ENCODE measurements at places on chromosomes 5 and 9. TPM values are rescaled to one million over a fixed set of nuclear protein-coding genes. Genes with fewer than 3 reads are reported as not detected.

Gene ABLIM3
- total RNA-seq: 1.6 TPM

Gene FBXL7
- total RNA-seq: 2.1 TPM

Gene EIF4E1B
- total RNA-seq: not detected

Gene ZBTB26
- 7.1 TPM for total RNA-seq

Gene TAL2
- total RNA-seq: not detected

Gene OR1L6
- not detected for total RNA-seq

Gene NTRK2
- 1.2 TPM for total RNA-seq

Gene MED27
- 6.3 TPM for total RNA-seq

Gene PCDHGB2
- 1.4 TPM for total RNA-seq

Gene EIF4EBP3
- total RNA-seq: not detected

Gene PCDHB9
- 0.18 TPM for total RNA-seq

Gene HMMR
- total RNA-seq: 1.1 TPM

Gene TMEM203
- total RNA-seq: 25.8 TPM

Gene C9orf57
- total RNA-seq: not detected

Gene FOXD4L5
- total RNA-seq: not detected

Gene SYK
- 64.5 TPM for total RNA-seq

Gene TMEM232
- 3.3 TPM for total RNA-seq

Gene RXRA
- 83.6 TPM for total RNA-seq

Gene PRR7
- 1.9 TPM for total RNA-seq

Gene C5orf46
- not detected for total RNA-seq

Gene DMRT3
- total RNA-seq: not detected

Gene RAD1
- 17.4 TPM for total RNA-seq

Gene CDC25C
- total RNA-seq: 0.88 TPM

Gene SOHLH1
- total RNA-seq: not detected

Gene GCNT1
- 38.8 TPM for total RNA-seq

Gene BSPRY
- total RNA-seq: 13.2 TPM

Gene WDR55
- 66.8 TPM for total RNA-seq

Gene RBM27
- total RNA-seq: 10.6 TPM

Gene TAF11L10
- total RNA-seq: not detected

Gene ZNF454
- total RNA-seq: 2.1 TPM

Gene LEAP2
- total RNA-seq: not detected

Gene LYRM7
- 6.6 TPM for total RNA-seq

Gene SHISAL2B
- not detected for total RNA-seq

Gene BNC2
- total RNA-seq: 45.4 TPM

Gene PIP5K1B
- total RNA-seq: 51.8 TPM

Gene PDLIM4
- 27.2 TPM for total RNA-seq

Gene PCDHGA10
- 7.7 TPM for total RNA-seq

Gene TLX3
- not detected for total RNA-seq

Gene AMBP
- total RNA-seq: 4.4 TPM

Gene RFESD
- 1.7 TPM for total RNA-seq

Gene SPINK6
- total RNA-seq: not detected

Gene PIGO
- total RNA-seq: 26.1 TPM

Gene IFNB1
- total RNA-seq: not detected

Gene ATP6V0E1
- 175 TPM for total RNA-seq

Gene PCDHA4
- total RNA-seq: 2.6 TPM

Gene SLC6A7
- 15.7 TPM for total RNA-seq

Gene PCYOX1L
- 6.7 TPM for total RNA-seq

Gene PCSK1
- total RNA-seq: 6.6 TPM

Gene C5orf52
- total RNA-seq: not detected

Gene DBH
- total RNA-seq: not detected

Gene ADAMTS12
- 1.3 TPM for total RNA-seq

Gene ERAP2
- total RNA-seq: 50.3 TPM

Gene SNCAIP
- total RNA-seq: 2.7 TPM

Gene ADAMTSL1
- 10.5 TPM for total RNA-seq

Gene CNTLN
- total RNA-seq: 39.6 TPM

Gene C5orf63
- total RNA-seq: 11.0 TPM

Gene KIAA1191
- 77.6 TPM for total RNA-seq

All from Peyer's patch (tissue), 4 donors.